Amygdala (tissue), 56 donors: ENCODE measurements at places on chromosomes 6 and 20.
A peak's percentile ranks its signal among the peaks of the same experiment; 100 is the strongest.

DNA sequence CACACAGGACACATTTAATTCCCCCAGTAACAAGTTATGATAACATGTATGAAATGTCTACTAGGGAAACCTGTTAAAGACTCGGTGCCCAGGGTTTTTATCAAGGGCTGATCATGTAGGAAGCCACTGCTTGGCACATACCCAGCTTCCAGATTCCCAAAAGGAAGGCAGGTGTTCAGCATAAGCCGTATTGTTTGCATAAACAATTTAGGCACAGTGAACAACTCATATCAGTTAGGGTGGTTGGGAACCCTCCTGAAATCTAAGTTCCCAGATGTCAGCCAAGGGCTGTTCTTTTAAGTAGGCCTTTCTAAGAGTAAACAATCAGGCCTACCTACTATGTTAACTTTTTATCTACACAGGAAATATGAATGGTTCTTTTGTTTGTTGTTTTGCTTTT is 74.1 kb downstream of the ASXL1 start:
- DNase-seq = no peak

GRCh38 chr20:24164360-24164759 is 175.8 kb upstream of the GGTLC1 start:
- no peak for DNase-seq

- DNase-seq = no peak
Observed at GRCh38 chr6:36897609-36898008, 11.9 kb downstream of the C6orf89 start.

DNA sequence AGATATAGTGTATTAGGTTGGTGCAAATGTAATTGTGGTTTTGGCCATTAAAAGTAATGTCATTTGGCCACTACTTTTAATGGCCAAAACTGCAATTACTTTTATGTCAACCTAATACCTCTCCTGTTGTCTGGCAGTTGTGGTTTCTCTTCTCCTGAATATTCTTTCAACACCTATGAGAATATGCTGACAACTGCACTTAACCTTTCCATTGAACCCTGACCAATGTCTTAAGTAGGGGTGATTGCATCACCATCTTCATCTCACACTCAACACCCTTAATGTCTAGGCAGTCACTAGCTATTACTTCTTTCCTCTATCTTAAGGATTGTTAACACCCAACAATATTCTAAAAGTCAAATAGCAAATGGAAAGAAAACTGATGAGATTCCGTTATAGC is 200.5 kb upstream of the HSF2 start:
- no peak for DNase-seq

GRCh38 chr6:144564202-144564601 is 279.1 kb downstream of the UTRN start:
- no peak for DNase-seq

DNA sequence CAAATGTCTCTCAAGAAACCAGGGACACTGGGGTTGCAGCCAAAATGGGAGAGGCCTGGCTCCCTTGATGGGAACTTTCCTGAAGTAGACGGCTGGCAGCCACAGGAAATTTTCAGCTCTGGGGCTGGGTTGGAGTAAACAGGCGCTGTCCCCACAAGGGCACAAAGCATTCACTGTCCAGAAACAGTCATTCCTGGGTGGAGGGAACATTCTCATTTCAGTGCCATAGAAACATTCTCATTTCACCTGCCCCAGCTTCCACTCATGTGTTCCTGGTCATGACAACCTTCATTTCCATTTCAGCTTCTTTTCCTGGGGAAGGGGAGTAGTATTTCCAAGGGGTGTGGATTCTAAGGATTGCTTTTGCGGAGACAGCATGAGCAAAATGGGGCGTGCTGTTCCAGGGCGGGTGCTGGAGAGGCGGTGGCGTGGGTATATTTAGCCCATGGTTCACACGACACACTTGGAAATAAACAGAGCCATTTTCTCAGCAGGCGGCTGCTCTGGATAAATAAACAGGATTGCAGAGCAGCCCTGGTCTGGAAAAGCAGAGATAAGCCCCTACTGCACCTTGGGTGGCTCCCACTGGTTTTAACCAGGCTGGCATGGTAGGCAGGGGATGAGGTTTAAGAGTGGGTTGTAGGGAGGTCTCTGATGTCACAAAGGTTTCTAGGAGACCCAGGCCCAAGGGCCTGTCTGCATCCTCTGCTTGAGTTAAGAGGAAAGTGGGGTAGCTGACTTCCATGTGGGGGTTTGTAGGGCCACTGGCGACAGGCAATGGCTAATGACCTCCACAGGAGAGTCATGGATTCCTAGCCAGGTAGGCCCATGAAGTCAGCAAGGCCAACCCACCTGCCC is 32.9 kb downstream of the COX4I2 start:
- peak; percentile 78 for DNase-seq

DNA sequence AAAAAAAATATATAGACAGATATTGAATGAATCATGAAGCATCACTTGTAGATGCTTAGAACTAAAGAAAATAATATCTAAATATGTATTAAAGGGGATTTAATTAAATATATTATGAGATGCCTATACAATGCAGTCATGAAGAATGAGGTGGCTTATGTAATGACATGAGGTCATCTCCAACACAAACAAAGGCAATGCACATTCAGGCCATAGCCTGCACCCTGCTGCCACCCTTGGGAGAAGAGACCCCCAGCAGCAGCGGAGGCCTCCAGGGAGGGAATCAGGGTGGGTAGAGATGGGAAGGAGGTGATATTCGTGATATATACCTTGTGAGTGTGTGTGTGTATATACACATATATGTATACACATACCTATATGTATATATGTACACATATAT is 26.4 kb upstream of the SSTR4 start:
- no peak for DNase-seq

DNA sequence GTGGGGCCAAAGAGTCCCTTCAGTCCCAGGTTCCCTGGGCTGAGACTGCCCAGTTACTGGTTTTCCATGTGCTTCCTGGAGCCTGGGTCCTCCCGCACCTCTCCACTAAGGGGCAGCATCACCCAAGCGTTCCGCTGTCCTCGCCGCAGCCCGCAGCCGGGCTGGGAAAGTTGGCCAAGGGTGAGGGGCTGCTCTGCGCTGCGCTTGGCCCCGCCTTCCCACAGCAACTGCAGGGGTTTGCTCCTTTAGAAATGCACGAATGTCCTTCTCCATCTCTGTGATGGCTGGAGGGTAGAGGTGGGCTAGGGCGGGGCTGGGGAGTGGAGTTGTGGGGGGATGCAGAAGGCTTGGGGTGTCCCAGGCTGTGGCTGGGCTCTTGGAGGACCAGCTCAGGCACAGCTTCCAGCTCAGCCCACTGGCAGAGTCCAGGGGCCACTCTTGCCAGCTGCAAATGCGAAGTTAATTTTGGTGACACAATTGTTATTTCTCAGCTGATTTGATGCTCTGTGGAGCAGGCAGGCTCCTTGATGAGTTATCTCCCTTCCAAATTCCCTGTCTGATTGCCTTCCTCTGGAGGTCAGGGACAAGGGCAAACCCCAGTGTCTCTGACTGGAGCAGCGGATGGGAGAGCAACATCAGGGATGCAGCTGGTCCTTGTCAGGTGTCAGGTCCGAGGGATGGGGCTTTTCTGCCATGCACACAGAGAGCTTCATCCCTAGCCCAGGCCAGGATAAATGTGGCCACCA is 63.2 kb downstream of the NOL4L start:
- peak; percentile 38 for DNase-seq

DNA sequence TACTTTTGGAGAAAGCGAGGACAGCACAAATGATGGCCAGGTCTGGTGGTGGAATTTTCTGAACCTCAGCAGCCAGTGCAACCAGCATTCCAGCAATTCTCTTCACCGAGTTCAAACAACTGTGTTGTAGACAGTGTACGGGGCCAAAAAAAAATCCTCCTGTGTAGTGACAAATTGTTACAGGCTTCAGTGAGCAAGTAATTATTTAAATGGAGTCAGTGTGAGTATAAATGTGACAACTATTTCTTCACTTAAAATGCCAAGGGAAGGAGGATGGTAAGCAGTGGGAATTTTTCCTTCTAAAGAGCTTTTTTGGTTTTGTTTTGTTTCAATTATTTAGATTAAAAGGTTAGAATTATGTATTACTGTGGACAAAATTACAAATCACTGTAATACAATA is 154.1 kb downstream of the TMEM242 start:
- no peak for DNase-seq

DNA sequence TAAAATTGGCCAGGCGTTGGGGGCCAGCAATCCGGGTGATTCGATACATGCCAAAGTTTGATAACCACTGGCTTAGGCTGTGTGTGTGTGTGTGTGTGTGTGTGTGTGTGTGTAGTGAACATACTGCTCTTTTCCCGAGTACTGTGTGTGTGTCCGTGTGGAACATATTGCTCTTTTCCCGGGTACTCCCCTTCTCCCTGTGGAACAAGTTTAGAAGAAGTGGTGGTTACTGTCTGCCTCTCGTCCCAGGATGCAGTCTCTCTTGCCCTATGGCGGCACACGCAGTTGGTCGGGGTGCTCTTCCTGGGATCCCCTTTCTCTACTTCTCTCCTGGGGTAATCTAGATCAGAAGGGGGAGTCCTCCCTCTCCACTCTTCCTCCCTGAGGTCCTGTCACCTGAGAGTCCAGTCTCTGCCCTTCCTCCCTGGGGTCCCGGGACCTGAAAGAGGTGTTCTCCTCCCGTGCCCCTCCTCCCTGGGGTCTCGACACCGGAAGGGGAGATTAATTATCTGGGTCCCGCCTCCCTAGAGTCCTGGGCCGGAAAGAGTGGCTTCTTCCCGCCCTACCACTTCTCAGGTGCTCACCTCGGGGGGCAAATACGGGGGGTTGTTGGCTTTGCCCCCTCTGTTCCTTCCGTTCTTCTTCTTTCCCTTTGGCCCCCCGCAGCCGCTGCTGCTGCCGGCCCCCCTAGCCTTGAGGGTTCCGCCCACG is 516 bp downstream of the GTPBP2 start:
- DNase-seq = no peak

DNA sequence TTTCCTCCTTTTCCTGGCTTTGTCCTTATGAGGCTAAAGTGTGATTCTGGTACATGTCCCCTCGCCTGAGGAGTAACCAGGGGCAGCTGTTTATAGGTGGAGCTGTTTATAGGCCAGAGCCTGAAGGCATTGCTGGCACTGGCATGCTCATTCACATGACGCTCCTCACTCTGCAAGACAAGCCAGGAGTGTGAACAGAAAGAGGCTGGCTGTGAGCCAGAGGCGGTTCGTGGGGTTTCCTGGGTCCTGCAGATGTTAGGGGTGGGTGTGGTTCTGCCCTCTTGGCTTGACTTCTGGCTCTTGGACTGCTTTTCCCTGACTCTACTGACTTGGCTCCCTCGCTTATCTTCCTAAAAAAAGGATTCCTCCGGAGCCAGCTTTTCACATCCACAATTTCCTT is 12.8 kb upstream of the MDFI start:
- no peak for DNase-seq

DNA sequence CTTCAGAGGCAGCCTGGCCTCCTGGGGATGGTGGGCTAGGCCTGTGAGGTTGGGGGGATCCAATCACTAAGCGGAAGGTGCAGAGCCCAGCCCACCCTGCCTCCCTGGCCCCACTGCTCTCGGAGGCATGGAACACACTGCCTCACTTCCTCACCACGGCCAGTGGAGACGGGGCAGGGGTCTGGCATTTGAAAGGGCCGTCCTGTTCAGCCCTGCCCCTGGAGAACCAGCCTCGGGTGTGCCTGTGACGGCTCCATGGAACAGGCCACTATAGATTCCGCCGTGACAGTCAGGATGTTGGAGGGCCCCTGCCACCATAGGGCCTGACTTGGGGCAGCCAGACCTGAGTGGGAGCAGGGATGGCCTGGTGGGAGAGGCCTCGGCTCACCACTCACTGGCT is 110.2 kb downstream of the DACT2 start:
- no peak for DNase-seq

- no peak for DNase-seq
Observed at GRCh38 chr6:144361016-144361415, 75.9 kb downstream of the UTRN start.

- no peak for DNase-seq
Observed at GRCh38 chr20:63308218-63308911, 15.4 kb downstream of the COL20A1 start.

DNA sequence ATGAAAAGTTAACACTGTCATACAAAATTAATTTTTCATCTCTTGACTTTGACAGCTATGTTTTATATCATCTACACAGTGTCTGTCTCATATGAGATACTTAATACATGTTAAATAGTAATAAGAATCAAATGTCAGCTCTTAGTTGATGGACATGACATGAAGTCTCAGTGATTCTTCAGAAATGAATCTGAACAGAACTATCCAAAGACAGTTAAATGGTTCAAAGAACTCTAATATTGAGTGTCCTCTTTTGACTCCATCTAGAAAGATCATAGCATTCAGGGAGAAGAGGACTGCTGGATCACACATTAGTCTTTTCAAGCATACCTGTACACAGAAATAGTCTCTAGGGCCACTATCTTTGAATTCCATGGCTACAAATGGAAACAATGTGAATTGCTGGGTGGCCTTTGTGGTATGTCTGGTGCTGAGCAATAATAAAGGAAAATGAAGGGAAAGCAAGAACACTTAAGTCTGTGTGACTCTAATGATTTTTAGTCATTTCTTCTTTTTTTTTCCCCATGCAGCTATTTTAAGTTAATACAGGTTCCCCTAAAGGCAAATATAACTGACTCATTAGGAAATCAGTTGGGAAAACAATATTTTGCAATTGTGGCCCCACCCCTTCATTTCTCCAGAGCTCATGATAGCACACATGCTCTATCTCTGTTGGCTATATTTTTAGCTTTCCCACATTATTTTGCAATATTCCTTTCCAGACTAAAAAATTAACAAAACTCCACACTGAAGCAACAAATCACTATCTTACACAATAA is 367.5 kb downstream of the GRIK2 start:
- no peak for DNase-seq

DNA sequence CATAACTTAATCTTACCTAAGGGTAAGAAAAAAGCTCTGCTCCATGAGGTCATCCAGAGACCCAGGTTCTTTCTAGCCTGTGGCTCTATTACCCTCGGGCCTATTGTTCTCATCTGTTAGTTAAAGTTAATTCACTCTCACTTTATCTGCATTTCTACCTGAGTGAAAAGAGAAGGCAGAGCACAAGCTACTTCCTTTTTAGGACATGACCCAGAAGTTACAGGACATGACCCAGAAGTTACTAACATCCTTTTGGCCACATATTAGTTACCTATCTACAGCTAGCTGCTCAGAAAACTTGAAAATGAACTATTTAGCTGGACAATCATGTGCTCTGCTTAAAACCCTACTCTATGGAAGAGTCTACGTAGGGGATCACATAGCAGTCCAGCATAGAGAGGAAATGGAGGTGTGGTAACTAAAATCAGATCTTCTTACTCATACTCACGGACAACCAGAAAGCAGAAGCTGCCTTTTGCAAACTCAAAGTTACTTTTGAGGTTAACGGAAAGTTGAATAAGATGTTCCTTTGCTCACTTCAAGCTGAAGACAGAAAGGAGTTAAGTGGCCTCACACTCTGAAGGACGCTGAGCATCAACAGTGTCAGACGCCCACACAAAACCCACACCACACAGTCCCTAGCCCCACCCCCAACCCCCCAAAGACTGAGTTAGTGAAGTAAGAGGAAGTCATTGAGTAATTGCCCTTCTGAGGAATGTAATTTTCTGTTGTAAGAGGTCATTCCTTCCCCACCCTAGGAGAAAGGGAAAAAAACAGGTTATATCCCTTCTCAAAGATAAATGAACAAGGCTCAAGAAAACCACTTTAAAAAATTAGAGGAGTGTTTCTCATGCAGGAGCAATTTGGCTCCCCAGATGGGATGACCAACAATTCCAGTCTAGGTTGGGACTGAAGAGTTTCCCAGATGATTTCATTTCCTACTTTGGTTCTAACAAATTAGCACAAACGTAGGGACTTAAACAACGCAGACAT is 45.9 kb upstream of the TAB2 start:
- no peak for DNase-seq

GRCh38 chr6:156994215-156995076 is 217.3 kb downstream of the ARID1B start:
- DNase-seq = no peak
